ENCODE measurements at places on chromosomes 12 and 14.

- DNase-seq: peak; percentile 39
Measured at GRCh38 chr12:124347805-124348658, 53.1 kb downstream of the RFLNA start.

GRCh38 chr12:119699199-119699760 is 31.3 kb downstream of the PRKAB1 start:
- no peak for DNase-seq

GRCh38 chr14:28745176-28745575 is 21.4 kb upstream of the FOXG1 start:
- no peak for DNase-seq

DNA sequence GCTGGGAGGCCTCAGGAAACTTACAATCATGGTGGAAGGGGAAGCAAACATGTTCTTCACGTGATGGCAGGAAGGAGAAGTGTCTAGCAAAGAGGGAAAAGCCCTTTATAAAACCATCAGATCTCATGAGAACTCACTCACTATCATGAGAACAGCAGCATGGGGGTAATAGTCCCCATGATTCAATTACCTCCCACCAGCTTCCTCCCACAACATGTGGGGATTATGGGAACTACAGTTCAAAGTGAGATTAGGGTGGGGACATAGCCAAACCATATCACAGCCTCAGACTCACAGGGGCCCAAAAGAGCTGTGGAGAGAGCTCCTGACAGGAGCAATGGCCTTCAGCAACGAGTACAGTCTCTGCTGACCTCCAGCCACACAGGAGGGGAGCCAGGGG is 151.4 kb downstream of the GXYLT1 start:
- no peak for DNase-seq

DNA sequence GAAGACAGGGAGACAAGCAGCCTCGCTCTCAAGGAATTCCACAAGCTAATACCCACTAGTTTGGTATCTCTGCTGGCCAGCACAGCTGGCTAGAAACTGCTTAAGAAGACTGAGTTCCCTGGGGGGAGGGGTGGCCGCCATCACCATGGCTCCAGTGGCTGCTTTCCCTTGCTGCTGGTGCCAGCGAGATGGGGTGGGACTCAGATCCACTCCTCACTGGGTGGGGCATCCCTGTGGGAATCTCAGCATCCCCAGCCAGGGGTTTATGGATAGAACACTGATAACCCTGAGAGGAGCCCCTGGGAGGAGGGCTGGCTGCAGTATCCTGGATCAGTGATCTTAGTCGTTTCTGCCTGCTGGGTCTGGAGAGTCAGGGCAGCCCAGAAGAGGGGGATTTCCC is 170.6 kb upstream of the MDGA2 start:
- no peak for DNase-seq

DNA sequence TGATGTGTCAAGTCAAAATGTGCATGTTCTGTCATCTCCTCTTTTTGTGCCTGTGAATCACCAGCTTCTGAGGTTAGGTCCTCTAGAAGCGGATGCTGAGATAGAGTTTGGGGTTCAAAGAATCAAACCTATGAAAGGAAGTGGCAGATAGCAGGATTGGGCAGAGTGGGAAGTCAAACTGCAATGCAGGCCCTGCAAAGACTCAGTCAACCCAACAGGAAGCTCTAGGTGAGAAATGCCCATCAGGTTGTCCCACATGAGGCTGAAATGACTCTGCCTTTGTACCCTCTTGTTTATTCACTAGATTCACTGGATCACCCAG is 4.5 kb upstream of the MIA2 start:
- DNase-seq: peak; percentile 52

GRCh38 chr12:44526655-44527182 is 349.4 kb downstream of the NELL2 start:
- no peak for DNase-seq

DNA sequence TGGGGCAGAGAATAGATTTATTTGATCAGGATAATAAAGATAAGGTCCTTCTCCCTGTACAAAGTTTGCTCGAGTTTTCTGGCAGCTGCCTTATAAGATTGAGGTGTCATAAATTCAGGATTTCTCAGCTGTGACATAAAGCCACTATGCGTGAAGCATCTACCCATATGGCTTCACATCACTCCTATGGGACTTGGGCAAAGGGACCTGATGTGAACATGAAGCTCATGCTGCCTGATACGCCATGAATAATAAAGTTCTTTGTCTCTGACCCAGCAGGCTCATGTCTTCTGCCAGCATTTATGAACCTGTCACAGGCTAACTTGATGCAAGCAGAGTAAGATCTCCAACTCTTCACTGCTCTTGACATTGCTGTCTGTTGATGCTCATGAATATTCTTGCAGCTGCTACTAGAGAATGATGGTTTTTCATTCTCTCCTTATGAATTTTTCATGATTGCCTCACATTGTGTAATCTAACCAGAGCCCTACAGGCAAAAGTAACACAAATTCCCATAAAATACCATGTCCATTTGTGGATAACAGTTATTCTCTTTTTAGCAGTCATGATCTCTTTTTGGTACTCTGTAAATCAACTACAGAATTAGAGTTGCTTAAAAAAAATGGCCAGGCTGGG is 49.0 kb upstream of the CPNE8 start:
- no peak for DNase-seq

DNA sequence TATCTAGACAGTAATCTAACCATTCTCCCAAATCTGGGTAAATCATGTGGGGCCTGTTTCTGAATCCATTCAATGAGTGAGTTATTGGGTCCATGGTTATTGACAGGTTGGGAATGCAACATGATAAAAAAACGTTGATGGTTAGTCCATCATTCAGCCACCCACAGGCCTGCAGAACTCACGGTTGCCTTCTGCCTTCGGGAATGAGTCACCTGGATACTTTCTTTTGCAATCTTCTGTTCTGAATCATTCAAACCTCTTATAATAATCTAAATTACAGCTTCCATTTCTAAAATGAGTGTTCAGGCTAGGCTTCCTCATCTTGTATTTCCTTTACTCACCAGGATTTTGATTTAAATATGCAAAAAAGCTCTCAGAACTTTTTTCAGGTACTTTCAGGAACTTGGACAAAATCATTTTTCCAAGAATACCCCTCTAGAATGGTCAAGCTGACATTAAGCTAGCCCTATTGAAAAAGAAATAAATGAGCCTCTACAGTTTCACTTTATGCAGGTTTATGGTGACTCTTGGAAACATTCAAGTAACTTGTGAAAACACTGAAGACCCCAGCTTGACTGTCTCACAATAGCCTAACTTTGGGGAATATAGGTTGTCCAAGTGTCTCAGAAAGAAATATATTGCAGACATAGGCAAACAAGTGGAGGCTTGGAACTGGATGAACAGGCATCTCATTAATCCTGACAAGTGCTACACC is 94.4 kb downstream of the KCNK10 start:
- DNase-seq: no peak

GRCh38 chr12:102480406-102480805 is at the start of gene IGF1:
IGF1 (minus strand) TSS chr12:102480563; CDS start chr12:102480381, 182 bp downstream.
- no peak for DNase-seq

DNA sequence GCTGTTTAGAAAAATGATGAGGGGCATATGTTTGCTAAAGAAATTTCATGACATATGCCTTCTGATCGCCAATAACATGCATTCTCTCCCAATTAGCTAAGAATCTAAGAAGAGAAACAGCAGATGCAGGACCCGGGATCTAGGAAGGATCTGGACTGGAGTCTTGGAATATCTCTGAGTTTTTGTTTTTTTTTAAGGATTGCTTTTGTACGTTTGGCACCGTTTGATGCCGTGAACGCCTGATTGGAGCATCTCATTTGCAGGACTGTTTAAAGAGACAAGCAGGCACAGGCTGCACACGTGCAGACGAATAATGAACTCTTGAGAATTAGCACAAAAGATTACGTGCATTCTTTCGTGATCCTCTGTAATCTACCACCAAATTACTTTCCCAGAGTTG is 13.6 kb downstream of the EML1 start:
- no peak for DNase-seq
